ENCODE measurements at places on chromosomes 5 and 9. TPM values are rescaled to one million over a fixed set of nuclear protein-coding genes. Genes with fewer than 3 reads are reported as not detected.

GRCh38 chr5:179276838-179277395 is 68.3 kb downstream of the ADAMTS2 start:
- DNase-seq: no peak

GRCh38 chr5:35483191-35483590 is 134.5 kb upstream of the SPEF2 start:
- DNase-seq: no peak

DNA sequence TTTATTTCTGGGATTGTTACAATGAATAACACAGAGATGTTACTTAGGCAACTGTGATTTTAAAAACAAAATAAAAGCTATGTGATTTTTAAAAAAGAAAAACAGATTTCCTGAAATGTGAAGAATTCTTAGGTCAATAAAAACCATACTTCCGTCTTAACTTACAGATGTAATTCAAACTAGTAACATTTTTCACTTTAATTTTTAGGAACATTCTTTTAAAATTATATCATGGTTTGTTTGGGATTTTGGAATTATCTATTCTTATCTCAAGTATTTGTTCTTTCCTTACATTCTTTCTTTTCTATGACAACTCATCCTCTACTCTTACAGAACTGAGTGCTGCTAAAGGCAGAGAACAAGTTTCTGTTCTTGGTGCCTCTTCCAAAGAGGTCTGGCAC is 159.5 kb downstream of the RAPGEF6 start:
- DNase-seq: no peak

DNA sequence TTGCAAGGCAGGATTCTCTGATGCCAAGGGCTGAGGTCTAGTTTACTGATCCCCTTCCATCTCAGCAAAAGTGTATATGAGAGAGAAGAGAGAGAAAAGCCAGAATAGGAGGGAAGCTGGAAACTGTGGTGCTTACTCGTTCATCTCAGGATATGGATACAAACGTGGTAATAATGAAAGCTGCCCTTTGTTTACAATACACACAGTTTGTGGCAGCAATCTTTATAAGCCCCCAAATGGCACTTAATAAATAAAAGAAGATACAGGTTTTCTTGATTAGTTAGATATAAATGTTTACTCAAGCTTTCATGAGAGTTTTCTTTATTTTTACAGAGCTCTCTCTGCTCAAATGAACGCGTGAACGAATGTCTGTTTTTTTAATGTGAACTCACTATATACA is 57.7 kb downstream of the PRDM6 start:
- no peak for DNase-seq

DNA sequence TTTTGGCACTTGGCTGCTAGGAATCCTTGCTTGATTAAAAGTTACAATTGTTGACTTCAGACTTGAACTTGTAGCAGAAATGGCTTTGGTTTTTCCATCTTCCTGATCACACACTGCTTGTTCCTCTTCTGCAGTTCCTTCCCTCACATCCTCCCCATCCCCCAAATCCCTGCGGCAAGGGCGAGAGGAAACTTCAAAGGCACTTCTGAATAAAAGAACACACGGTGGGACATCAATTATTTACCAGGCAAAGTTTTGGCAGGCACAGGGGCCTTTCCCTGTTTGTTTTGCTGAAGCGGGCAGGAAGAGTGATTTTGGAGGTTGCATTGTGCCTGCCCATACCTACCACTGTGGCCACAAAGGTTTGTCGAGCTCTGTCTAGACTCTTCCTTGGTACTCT is 260.9 kb downstream of the KIF4B start:
- DNase-seq: no peak

DNA sequence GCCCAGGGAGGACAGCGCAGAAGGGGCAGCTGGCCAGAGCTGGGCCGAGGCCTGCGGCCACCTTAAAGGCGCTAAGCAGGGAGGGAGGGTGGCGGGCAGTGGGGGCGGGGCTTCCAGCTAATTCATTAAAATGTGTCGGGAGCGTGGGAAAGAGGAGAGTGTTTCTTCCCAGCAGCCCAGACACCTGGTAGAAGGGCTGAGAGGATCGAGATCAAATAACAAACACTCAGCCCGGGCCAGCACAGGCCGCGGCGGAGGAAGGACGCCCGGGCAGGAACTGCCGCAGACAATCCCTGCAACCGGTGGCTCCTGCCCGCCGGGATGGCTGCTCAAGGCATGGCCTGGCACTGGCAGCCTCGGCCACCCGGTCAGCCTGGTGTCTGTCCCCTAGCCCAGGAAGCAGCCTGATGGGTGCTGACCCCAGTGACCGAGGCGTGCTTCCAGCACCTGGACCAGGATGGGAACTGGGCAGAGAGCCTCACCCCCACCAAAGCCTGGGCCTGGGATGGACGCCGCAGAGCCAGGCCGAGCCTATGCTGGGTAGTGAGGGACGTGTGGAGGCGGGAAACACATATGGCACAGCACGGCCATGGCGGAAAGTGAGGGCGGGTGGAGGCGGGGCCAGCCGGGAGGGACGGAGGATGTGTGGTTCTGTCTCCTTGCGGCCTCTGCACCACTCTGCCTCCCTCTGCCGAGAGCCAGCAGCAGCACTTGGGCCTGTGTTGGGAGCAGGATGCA is 3.2 kb upstream of the NRARP start:
- no peak for DNase-seq

- DNase-seq: no peak
Observed at GRCh38 chr9:130872912-130873503, 23.6 kb downstream of the QRFP start.

DNA sequence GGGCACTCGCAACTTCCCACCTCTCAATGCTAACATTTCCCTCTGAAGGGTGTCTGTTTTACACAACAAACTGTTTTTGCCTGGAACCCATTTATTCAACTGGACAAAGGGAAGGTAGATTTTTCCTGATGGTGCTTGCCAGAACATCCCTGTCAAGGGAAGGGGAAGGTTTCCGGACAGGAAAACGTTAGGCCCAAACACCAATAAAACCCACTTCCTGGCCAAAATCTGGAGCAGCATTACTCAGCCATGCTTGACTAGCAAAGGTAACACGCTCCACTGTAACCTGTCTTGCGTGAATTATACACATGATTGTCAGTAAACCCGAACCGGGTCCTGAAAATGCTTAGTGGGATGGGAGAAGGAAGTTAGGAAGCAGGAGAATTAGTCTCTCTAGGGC is 90.2 kb downstream of the SAXO1 start:
- DNase-seq: no peak

DNA sequence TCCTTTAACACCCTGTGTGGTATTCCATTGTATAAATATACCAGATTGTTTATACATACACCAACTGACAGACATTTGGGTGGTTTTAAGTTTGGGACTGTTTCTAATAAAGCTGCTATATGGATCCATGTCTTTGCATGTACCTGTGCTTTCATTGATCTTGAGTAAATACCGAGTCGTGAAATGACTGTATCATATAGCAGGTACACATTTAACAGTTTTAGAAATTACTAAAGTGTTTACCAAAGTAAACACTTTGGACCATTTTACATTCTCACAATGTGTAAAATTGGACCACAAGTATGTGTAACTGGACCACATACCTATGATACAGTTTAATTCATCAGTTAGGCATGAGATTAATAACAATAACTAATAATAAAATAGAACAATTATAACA is 175.2 kb downstream of the FBXL17 start:
- no peak for DNase-seq

DNA sequence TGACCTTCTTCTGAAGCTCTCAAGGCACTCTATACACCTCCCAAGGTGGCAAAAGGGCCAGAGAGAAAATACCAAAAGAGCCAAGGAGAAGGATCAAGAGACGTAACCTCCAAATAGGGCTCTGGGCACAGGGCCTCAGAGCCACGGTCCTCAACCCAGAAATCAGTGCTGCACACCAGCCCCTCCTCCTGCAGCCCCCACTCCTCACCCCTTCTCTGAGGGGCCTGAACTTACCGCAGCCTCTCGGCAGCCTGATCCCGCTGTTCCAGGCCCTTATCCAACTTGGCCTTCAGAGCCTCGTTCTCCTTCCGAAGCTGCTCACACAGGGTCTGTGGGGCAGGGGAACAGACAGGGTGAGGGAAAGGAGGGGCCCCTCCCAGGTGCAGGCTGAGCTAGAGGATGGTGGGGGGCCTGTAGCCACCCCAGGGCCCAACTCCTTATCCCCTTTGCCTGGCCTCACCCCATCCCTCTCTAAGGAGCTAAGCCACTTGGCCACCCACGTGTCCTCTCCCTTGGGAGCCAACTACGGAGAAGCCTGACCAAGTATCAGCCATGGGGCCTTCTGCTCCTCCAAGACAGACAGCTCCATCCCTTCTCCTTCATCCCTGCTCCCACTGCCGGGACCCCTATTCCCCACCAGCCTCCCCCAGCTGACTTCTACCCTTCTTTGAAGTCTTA is 28.8 kb downstream of the TNIP1 start:
- no peak for DNase-seq

DNA sequence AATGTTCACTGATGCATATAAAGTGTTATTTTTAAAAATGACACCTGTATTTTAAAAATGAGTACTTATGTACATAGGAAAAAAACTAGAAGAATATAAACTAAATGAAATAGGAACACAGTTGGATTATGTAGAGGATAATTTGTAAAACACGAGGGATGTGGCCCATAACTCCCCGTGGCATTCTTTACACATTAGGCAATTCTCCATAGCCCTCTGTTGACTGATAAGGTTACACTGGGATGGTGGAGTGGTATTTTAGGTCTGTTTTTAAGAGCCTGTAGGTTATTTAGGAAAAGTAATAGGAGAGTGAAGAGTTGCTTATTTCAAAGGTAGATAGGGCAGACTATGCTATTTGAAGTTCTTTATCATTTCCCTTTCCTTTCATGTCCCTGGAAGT is 1.8 kb downstream of the CAVIN4 start:
- DNase-seq: peak; percentile 23

DNA sequence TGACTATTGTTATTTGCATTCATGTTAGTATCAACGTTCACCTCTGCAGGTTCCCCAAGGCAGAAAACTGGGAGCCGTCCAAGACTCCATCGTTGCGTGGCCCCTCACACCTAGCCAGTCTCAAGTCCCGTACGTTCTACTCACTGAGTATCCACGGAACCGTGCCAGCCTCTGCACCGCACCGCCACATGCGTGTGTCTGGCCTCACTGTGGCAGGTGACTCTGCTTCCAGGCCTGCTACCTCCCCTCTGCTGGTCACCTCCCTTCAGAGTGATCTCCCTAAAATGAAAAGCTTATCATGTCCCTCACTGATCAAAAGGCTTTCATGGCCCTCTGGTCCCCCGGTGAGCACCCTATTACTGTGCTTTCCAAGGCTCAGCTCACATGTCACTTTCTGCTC is 108.1 kb downstream of the GABBR2 start:
- DNase-seq: no peak

- no peak for DNase-seq
Observed at GRCh38 chr9:87528969-87529368, 31.3 kb downstream of the DAPK1 start.

GRCh38 chr5:156444753-156445291 is 117.9 kb downstream of the SGCD start:
- no peak for DNase-seq

GRCh38 chr5:160269017-160269416 is 39.7 kb downstream of the FABP6 start:
- DNase-seq: peak; percentile 83

GRCh38 chr9:98760231-98760630 is 36.1 kb downstream of the ANKS6 start:
- DNase-seq: no peak

DNA sequence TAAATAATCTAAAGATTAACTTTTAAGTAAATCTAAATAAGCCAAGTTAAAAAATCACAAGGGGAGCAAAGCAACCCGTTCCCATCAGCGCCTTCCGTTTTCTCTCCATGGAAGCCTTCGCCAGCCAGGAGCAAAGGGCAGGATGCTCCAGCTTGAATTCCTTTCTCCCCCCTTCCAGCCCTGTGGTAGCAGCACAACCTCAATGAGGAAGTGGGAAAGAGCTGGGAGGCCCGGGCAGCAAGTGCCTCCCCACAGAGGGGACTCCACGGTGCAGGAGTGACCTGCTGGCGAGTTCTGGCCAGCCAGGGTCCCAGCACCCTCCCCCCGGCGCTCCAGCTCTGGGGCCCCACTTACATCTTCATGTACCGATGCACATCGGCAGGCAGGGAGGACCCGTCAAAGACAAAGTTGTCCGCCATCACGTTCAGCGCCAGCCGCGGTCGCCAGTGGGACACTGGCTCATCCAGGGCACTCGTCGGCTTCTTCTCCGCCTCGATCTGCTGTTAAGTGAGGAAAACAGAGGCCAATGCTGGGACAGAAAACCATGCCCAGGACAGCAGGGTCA is 6.3 kb downstream of the CLPTM1L start:
- no peak for DNase-seq

DNA sequence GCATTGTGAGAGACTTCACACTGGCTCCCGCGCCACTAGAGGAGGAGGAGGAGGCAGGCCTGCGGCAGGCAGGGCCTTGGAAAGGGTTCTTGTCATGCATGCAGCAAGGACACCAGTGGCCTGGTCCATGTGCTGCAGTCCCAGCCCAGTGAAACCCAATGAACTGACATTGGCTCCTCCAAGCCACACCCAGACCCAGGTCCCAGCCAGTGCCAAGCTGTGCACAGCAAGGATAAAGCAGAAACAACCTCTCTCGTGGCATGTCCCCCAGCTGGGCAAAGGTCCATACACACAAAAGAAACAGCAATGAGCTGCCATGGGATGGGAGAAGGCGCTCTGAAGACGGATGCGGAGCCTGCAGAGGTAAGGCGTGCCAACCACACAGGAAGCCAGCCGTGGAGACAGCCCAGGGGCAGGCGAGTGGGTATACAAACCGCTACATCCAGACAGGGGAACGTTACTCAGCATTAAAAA is 89.2 kb downstream of the SEMA4D start:
- peak; percentile 89 for DNase-seq

DNA sequence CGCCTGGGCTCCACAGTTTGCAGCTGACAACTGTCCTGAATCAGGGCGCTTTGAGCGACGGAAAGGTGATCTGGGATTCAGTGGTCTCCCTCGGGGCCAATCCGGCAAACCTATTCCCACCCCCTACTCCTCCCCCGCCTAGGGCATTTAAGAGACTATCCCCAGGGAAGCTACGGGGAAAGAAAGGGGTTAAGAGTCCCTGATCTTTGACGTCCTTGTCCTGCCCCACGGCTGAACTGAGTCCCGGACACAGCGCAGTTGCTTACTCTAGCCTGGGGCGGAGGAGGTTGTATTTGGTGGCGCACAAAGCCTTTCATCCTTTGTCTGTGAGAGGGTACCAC is 3.4 kb downstream of the RORB start:
- DNase-seq: no peak

DNA sequence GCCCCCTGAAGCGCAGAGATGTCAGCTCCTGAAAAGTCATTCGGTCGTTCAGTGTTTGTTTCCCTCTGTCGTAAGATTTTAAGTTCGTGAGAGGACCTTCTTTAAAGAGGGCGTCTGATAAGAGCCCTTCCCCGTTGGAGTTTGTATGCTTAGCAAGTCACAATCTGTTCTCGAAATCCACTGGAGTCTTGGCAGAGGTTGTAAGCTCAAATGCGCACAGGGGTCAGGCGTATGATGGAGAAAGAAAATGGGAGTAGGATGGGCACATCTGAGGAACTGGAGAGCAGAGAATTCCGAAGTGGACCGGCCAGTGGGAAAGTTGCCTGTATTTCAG is 710 bp downstream of the HSD17B4 start:
- DNase-seq: peak; percentile 28

Gene MARVELD2
- 5.7 TPM for total RNA-seq

Gene ANXA6
- total RNA-seq: 81.5 TPM

Gene WASHC1
- 3.8 TPM for total RNA-seq

Gene PNPLA7
- 0.27 TPM for total RNA-seq

Gene SPAG8
- 0.86 TPM for total RNA-seq

Gene TLE4
- 307 TPM for total RNA-seq

Gene C5orf63
- total RNA-seq: 2.6 TPM

Gene NHP2
- 188 TPM for total RNA-seq
